ENCODE measurements at places on chromosomes 12 and 14.

DNA sequence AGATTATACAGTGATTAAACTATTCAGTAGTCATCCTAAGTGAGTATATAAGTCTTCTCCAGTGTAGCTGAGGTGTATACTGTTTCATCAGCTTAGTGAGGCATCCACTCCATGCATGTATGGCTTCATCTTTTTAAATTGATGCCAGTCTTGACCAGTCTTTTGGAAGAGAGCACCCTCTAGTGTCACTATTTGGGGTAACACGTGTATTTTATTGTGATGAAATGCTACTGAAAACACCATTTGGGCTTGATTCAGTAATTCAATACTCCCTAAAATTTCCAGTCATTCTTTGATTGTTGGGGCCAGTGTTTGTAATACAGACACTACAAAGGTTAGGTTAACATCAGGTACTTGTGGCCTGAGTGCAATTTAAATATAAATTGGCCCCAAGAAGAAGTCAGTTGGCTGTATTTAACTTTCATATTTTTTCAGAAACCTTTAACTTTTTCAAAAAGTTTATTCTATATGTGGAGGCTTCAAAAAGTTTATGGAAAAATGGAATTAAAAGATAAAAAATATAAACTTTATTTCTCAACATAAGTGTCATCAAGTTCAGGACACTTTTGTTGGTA is 35.3 kb downstream of the MIPOL1 start:
- no peak for DNase-seq

GRCh38 chr12:103334466-103334865 is 161.3 kb downstream of the C12orf42 start:
- no peak for DNase-seq

DNA sequence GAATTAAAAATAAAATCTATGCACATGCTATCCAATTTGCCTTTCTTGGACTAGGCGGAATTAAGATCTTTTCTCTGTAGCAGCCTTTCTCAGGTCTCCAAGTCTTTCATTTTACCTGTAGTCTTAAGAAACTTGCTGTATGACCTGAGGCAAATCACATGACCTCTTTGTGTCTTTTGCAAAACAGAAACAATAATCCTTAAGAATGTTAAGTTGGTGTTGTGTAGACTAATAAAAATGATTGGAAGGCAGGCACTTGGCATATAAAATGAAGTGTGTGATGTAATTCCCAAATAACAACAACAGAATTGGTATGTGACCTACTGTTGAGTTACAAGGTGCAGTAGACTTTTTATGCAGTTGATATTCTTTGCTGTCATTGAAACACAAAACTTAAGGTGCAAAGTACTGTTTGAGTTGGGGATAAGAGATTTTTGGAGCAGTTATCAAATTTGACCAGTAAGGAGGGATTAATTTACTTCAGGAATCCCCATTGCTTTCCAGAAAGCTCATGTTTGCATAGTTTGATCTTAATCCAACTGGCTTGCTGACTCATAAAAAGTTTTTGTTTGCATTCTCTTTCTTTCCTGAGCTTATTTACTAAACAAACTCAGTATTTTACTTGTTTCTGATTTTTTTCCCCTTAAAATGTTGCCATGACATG is 51.4 kb downstream of the SUSD6 start:
- DNase-seq: no peak

DNA sequence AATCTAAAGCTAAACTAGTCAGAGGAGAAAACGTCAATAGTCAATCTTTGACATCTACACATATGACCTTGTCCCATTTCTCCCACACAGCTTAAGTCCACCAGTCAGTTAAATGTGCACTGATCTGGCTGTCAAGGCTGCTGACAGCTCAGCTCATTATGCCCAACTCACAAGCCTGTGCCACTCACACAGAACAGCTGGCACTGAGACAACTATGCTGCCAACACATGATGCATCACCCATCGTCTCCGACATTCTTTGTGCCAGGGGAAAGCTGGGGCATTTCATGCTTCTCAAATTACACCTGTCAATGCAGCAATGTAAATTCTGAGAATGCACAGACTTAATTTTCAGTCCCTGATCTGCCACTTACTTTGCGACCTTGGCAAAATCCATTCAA is 25.3 kb downstream of the GNS start:
- no peak for DNase-seq

GRCh38 chr14:55092341-55092740 is 36.7 kb upstream of the LGALS3 start:
- DNase-seq: no peak

- no peak for DNase-seq
These were observed 27.0 kb downstream of the SYNE3 start for GRCh38 chr14:95489214-95490137.

GRCh38 chr14:64074961-64075612 is 219.1 kb downstream of the ESR2 start:
- no peak for DNase-seq

DNA sequence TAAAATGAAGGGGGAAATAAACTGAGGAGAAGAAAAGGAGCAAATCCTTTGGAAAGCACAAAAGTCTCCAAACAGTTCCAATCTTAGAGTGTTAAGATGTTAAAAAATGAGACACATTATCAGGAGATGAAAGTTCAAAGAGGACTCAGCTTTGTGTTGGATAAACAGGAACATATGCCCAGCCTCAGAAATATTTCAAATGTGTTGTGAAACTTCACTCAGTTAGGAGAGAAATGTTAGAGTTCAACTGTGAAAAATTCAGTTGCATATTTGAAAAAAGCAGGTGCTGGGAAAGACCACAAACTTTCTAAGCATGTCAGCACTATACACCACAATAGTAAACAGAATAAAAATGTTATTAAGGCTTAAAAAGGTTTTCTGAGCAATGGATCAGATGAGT is 136.8 kb upstream of the PRKD1 start:
- DNase-seq: no peak

- DNase-seq: no peak
These were observed 8.3 kb upstream of the GPX2 start for GRCh38 chr14:64950889-64951288.

- DNase-seq: peak; percentile 35
These were observed 479.4 kb downstream of the VRK1 start for GRCh38 chr14:97276573-97276972.

DNA sequence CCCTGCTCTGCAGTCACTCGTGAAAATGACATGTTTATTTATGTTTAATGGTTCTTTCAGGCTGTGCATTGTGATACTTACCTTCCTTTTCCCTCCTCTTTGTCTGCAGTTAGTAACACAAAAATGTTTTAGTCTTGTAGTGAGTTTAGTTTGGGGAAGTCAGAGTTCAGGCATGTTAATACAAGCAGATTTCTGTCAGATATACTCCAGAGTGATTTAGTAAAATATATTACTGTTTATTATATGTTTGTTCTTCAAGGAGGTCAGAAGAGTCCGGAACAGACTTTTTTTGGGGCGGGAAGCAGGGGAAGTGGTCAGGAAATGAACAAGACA is 28.7 kb downstream of the MSRB3 start:
- DNase-seq: no peak

DNA sequence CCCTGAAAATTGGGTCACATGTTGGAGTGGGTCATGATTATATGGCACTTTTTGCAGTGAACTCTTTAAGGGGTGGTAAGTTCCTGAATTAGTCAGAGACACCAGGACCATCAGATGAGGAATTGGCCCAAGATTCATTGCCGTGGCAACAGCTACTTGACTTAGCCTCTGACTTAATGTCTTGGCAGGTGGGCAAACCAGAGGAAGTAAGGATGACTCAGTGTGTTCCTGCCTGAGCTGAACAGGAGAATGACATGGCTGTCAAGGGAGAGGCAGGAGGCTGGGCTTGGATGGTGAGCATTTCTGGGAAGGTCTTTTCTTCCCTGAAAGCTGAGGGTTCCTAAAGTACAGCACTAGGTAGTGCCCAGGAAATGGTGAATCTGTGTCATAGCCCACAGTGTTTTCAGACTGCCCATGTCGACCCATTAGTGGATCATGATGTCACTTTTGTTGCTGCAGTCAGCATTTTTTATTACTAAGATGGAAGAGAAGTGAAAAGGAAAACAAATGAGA is 170.1 kb upstream of the PWP1 start:
- peak; percentile 64 for DNase-seq

- DNase-seq: no peak
These were observed 293.5 kb upstream of the RTL1 start for GRCh38 chr14:101196795-101197590.

DNA sequence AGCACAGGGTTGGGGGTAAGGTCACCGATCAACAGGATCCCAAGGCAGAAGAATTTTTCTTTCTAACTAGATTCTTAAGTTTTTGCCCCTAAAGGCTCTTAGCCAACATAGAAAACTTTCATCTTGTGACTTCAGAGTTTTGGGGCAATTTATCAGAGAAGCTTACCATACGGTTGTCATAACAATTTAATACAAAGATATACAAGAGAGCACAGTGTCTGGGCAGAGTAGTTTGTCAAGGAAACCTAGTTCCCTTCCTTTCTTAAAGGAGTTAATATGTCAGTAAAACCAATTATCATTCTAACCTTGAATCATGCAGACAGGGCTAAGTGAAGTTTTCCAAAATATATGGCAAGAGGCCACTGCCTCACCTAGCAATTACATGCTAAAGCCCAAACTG is 18.4 kb downstream of the NR2C1 start:
- DNase-seq: no peak

DNA sequence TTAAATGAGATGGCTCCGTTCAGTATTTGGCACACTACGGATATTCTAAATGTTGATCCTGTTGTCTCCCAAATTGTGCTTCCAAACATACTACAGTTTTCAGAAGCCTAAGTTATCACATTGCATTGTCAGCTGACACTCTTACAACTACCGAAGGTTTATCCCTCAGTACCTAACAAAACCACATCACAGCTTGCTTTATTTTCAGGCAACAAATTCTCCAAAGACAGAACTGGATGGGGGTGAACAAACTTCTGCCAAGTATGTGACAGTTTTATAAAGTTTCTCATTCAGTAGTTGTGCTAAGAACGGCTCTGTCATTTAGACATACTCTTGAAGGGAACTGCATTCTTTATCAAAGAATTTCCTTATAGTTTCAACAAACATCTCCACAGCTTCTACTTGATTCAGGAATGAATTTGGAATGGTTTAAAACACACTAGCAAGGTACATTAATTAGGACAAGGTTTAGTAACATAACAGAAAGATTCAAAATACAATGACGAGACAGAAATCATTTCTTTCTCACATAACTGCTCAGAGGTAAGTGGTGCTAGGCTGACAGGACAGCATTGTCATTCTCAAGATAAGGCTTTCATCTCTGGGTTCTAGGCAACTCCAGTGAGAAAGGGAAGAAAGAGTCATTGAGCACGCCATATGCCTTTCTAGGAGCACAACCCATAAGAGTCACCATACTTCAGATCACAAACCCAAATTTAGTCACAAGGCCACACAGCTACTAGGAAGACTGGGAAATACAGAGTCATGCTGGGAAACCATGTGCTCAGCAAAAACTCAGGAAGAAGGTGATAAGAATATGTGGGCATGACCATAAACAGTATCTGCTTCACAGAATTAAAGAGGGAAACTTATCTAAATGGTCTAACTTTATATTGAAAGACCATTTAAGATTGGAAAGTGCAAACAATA is 100.7 kb downstream of the DUSP6 start:
- DNase-seq: peak; percentile 36

DNA sequence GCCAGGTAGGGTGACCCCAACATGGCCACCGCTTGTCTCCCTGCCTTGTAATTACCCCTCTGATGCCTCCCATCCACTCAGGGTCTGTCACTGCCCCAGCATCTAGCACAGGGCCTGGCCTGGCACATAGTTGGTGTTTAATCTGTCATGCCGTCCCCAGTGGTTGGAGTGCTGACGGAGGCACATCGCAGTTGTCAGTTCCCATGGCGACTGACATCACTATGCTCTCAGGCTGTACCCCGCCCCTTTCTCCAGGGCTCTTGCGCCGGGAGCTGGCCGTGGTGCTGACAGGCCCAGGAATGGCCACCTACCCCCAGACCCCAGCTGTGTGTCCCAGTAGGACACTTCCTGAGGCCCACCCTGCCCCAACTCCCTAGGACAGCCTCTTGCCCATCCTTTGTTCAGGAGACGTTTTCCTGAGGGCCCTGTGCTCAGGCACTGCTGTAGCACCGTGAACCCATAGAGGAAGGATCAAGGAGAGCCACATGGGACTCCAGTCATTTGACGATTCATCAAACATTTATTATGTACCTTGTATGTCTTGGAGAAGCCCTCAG is 23.0 kb downstream of the FAM222A start:
- DNase-seq: peak; percentile 48

DNA sequence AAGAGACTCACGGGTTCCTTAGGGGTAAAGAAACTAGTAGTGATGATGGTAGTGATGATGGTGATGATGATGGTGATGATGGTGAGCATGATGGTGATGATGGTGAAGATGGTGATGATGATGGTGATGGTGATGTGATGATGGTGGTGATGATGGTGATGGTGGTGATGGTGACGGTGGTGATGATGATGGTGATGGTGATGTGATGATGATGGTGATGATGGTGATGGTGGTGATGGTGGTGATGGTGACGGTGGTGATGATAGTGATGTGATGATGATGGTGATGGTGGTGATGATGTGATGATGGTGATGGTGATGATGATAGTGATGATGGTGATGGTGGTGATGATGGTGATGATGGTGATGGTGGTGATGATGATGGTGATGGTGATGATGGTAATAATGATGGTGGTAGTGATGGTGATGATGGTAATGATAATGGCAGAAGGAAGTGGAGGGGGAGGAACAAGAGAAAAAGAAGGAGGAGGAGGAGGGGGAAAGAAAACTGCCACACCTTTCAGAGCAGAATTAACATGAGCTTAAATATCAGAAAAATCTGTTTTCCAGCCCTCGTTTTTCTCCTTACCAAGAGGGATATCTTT is 85.5 kb downstream of the FZD10 start:
- no peak for DNase-seq

DNA sequence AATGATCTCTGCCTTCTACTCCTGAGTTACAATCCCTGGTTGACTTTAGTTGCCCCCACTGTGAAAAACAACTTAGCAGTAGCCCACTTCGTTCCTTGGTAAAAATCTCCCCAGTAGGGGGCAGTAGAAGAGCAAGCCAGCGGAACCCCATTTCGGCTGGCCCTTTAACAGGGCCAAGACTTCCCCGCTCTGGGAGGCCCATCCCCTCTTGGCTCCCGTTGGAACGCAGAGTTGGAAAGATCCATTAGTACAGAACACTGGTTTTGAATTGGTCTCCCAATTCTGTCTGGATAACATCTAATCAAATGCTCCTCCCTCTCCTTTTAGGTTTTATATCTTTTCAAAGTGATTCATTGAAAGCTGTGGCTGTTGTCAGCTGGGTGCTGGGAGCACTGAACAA is 1133.3 kb downstream of the BCL11B start:
- peak; percentile 77 for DNase-seq

GRCh38 chr14:22824711-22825359 is 4.9 kb upstream of the MRPL52 start:
- peak; percentile 45 for DNase-seq

GRCh38 chr12:83709899-83710298 is 1023.2 kb downstream of the TMTC2 start:
- DNase-seq: no peak

GRCh38 chr12:5708371-5708770 is 236.7 kb downstream of the ANO2 start:
- no peak for DNase-seq

- DNase-seq: peak; percentile 47
These were observed 10.6 kb downstream of the RARG start for GRCh38 chr12:53221203-53222080.

- DNase-seq: no peak
These were observed 154.2 kb downstream of the DYRK2 start for GRCh38 chr12:67802731-67803130.

- no peak for DNase-seq
These were observed 255.1 kb upstream of the KRR1 start for GRCh38 chr12:75766263-75767160.

Data from activated naive CD4-positive, alpha-beta T cell treated with anti-CD3 and anti-CD28 coated beads for 36 hours (primary cell).